M059J (cell line): ENCODE measurements at places on chromosomes 3 and 15. TPM values are rescaled to one million over a fixed set of nuclear protein-coding genes. Genes with fewer than 3 reads are reported as not detected.

PTX3 gene
- total RNA-seq, result 17.6 and 24.0 TPM in 2 replicates

CD80 gene
- total RNA-seq, result not detected in 2 replicates

FAM107A gene
- 0.12 and 0.42 TPM in 2 replicates for total RNA-seq

CYP8B1 gene
- total RNA-seq, result not detected in 2 replicates

MFGE8 gene
- 83.4 and 99.0 TPM in 2 replicates for total RNA-seq

SLC12A1 gene
- total RNA-seq, result 0.05 TPM in 1 of 2 replicates, not detected in the other

LDHAL6B gene
- total RNA-seq, result not detected in 2 replicates

KBTBD13 gene
- total RNA-seq, result not detected in 2 replicates

PLCB2 gene
- not detected in 2 replicates for total RNA-seq

ANKUB1 gene
- total RNA-seq, result not detected in 2 replicates

RETNLB gene
- total RNA-seq, result not detected in 2 replicates

WDR93 gene
- total RNA-seq, result 0.25 TPM in 1 of 2 replicates, not detected in the other

DNA sequence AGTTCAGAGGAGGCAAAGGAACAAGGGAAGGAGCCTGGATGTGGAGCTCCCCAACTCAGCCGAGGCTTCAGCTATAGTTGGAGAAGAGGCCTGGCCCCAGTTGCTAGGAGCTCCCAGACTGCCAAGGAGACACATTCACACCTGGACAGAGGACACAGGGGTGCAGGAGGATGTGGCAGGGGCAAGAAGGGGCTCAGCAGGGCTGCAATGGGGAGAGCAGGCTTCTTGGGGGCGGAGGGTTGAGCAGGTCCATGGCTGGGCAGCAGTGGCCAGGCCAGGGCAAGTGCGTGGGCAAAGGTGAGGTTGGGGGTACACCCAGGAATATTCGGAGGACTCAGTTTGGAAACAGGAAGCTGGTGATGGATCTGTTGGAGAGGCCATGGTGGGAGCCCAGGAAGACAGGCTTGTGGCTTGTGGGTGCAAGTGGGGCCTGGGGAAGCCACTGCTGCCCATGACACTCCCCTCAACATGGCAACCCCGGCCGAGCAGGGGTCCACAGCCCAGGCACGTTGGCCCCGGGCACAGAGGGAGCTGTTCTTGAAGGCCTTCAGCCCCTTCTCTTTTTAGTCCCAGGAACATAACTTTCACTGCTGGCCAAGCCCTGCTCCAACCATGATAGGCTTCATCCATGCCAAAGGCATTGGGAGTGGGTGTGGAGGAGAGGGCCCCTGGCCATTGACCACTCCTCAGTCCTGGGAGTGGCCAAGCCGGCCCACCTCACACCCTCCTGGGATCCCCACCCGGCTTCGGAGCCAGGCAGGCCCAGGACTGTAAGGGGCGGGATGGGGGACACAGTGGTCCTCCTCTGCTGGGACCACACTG, 33.3 kb downstream of the TSPAN3 start:
- DNase-seq, result no peak

DNA sequence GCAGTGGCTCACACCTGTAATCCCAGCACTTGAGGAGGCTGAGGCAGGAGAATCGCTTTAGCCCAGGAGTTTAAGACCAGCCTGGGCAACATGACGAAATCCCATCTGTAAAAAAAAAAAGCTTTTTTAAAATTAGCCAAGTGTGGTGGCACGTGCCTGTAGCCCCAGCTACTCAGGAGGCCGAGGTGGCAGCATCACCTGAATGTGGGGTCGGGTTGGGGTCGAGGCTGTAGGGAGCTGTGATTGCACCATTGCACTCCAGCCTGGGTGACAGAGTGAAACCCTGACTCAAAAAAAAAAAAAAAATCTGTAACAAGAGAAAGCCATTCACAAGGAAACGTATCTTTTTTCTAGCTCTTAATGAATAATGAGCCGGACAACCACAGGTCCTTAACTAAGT, 74.7 kb upstream of the DLG1 start:
- DNase-seq, result no peak

- DNase-seq, result no peak
Measured at GRCh38 chr3:11778248-11778647, 68.4 kb downstream of the TAMM41 start.

DNA sequence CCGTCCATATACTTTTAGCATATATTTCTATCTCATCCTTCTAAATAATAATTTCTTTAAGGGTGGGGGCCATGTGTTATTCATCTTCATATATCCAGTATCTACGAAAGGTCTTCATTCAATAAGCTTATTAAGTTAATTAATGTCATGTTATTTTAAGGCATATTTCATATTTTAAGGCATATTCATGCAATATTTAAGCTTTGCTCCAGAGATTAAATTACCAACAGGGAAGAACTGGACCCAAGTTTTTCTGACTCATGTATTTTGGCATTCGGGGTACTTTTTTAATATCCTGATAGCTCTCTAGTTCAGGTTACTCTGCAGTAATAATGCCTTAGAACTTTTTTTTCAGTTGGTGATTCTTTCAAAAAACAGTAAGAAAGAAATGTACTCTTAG, 27.4 kb downstream of the PHC3 start:
- no peak for DNase-seq

DNA sequence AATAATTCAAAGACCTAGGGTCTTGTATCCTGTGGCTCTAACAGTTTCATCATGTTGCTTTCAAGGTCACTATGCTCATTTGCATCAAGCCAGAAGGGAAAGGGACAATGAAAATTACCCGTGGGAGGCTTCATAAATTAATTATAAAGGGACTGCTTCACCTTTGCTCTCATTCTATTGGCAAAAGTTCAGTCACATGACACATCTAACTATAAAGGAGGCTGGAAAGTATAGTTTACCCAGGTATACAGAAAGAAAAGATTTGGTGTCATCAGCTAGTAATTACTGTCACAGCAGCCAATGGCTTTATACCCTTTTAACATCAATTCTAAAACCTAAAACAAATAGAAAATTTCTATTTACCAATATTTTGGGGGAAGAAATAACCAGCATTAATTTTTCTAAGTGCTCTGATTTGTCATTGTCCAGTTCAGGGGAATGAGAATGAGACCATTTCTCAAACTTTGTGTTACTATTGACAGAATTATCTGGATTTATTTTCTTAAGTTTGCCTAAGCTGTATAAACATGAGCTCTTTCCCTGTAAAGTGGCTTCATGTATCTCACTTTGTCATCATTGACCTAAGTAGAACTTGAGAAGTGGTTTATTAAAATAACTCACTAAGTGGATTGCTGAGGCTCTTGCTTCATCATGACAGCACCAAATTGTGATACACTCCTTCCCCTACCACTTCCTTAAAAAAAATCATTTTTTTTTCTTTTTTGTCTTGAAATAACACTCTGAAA, 257.7 kb upstream of the PEX5L start:
- DNase-seq, result no peak

- no peak for DNase-seq
Measured at GRCh38 chr3:111794711-111795110, 64.4 kb upstream of the PHLDB2 start.

DNA sequence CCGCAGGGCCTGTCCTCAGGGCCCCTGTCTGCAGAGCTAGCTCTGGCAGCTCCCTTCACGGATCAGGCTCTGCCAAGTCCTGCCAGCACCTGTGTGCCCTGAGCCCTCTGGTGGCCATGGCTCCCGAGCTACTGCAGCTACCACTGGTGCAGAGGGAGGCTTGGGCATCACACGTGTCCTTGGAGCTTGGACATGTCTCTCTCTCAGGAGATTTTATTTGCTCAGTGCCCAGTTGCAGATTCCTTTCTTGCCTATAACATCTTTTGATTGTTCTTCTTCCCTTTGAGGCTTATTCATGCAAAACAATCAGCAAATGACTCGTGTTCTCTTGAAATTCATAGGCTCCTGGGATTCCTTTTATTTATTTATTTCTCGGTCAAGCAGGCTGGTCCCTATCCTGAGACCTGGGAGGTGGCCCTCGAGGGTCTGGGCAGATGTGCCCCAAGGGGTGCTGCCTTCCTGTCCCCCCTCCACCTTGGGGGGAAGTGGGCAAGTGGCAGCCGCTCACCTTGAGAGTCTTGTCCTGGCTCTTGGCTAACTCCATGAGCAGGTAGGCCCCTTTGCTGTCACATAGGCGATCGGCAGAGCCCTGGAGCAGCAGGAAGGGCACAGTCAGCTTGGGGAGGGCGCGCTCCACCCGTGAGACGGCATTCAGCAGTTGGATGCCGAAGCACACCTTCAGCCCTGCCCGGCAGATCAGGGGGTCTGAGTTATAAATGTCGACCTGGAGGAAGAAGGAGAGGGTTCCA, 21.9 kb downstream of the ABTB1 start:
- peak; percentile 81 for DNase-seq

- DNase-seq, result peak; percentile 14
Measured at GRCh38 chr3:15820911-15821310, 23.1 kb upstream of the ANKRD28 start.

GRCh38 chr3:149454746-149455145, 19.8 kb upstream of the TM4SF4 start:
- no peak for DNase-seq

- DNase-seq, result no peak
Measured at GRCh38 chr3:113269661-113270060, 58.3 kb downstream of the BOC start.

DNA sequence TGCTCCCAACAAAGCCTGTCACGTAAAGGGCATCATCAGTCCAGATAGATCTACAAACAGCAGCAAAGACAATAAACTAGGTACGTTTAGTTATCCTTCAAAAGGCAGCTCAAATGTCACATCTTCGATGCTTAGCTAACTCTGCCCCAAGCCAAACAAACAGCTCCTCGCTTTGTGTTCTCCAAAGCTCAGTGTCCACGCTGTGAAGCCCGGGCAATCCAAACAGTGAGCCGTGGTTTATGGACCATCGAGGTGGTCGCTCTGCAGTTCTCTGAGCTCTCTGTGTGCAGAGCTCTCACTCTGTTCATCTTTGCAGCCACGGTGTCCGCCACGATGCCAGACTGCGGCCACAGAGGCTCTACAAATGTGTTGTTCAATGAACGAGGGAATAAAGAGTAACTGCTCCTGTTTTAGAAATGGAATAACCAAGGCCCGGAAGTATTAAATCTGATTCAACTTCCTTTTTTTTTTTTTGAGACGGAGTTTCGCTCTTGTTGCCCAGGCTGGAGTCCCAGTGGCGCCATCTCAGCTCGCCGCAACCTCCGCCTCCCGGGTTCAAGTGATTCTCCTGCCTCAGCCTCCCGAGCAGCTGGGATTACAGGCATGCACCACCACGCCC, 117.2 kb upstream of the FAM174B start:
- DNase-seq, result no peak

GRCh38 chr3:132622761-132623160, 25.7 kb downstream of the ACKR4 start:
- no peak for DNase-seq

DNA sequence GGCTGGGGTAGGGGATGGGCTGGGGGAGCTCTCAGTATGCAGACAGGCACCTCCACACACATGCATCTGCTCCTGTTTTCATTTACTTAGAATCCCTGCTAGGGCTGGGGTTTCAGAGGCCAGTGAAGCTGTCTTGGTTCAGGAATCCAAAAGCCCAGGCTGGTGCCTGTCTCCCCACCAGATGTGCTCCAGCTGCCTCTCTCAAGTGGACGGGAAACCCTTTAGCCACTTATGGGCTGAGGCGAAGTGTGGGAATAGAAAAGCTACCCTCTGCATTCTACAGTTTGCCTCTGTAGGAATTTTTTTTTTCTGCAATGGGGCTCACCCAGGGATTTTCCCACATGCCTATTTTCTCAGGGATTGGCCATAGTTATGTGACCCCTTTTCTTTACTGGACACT, 72.5 kb downstream of the ATP2B2 start:
- DNase-seq, result no peak

DNA sequence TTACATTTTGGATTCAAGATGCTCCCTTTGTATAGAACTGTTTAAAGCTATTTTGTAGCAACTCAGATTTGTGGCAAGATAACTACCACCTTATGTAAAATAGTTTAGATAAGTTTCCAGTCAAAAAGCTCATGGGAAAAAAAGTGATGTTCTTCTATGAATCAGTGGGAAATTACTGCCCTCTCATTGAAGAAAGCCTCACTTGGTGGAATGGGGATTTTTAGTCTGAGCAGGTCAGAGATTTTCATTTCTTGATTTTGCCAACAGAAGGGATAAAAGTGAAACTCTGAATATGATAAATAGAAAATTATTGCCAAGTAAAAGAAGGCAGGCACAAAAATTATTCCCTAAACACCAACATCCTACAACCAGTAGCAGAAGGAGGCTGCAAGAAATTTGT, 25.8 kb upstream of the CSTA start:
- no peak for DNase-seq

GRCh38 chr15:79193549-79193948, 89.0 kb upstream of the ANKRD34C start:
- no peak for DNase-seq

GRCh38 chr3:54671511-54671910, 256.3 kb downstream of the LRTM1 start:
- no peak for DNase-seq

DNA sequence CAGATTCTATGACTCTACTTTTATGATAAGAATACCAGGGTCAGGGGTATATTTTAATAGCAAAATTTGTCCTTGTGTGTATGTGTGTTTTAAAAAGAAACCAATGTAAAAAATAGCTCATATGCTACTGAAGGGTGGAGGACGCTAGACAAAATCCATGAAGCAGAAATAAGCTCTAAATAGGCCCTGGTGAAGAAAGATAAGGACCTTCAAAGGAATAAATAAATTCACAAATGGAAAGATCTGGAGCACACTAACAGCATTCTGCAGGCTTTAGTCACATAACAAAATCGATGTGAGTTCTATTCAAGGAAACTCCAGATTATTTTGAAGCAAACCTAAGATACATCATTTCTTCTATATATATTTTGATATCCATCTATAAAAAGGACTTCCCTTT, 27.2 kb upstream of the ATP11B start:
- no peak for DNase-seq

DNA sequence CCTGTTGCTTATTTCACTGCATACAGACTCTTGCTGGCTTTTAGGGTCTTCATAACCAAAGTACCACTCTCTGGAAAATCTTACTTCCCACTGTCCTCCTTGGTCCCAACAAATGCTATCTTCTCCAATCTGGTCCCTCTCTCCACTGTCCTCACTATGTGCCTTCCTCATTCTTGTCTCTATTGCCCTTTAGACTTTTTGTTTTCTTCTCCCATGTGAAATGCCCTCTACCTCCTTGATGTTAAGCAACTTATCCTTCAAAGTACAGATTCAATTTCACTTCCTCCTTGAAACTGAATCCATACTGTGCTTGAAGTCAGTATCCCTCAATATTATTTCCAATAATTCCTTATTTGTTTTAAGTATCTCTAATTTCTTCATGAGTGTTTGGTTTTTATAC, 60.8 kb downstream of the CGGBP1 start:
- DNase-seq, result no peak

GRCh38 chr3:99175276-99175812, 273.8 kb upstream of the DCBLD2 start:
- no peak for DNase-seq

GRCh38 chr3:153339065-153339464, 177.0 kb downstream of the RAP2B start:
- no peak for DNase-seq
